ENCODE measurements at places on chromosomes 3 and 15. TPM values are rescaled to one million over a fixed set of nuclear protein-coding genes. Genes with fewer than 3 reads are reported as not detected.

GATA2 gene
- 7.0 TPM for total RNA-seq

EFCC1 gene
- not detected for total RNA-seq

GAP43 gene
- total RNA-seq, result 0.66 TPM

NPHP3 gene
- 19.7 TPM for total RNA-seq

FOXL2 gene
- 3.0 TPM for total RNA-seq

PCSK6 gene
- total RNA-seq, result 22.4 TPM

SH2D7 gene
- not detected for total RNA-seq
